ENCODE measurements at places on chromosomes 5 and 9.

DNA sequence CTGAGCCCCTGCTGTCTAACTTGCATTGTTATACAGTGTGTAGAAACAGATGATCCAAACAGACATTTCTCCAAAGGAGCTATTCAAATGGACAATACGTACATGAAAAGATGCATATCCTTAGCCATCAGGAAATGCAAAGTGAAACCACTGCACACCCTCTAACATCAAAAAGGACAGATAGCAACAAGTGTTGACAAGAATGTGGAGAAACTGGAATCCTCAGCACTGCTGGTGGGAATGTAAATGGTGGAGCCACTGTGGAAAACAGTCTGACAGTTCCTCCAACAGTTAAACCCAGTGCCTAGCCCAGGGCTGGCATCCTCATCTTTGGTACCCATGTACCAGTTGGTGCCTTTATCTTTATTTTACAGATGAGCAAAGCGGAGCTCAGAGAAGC, 8.5 kb downstream of the ORM2 start:
- no peak for DNase-seq

DNA sequence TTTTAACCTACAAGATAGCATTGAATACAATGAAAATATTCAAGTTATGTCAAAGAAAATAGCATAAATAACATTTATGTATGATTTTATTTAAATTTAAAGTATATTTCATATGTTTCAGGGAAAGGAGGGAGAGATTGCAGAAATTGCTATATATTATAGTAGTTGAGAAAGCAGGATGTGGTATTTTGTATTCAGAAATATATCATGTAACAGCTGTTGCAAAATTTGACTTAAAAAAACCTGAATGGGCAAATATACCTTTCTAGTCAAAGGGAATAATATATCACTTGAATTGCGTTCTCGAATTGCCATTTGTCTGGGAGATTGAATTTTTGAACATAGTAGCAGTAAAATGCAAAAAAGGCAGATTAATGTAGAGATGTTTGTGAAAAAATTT, 80.6 kb downstream of the PAM start:
- no peak for DNase-seq

- no peak for DNase-seq
These were observed 375.4 kb upstream of the IRX1 start for GRCh38 chr5:3220201-3220600.

DNA sequence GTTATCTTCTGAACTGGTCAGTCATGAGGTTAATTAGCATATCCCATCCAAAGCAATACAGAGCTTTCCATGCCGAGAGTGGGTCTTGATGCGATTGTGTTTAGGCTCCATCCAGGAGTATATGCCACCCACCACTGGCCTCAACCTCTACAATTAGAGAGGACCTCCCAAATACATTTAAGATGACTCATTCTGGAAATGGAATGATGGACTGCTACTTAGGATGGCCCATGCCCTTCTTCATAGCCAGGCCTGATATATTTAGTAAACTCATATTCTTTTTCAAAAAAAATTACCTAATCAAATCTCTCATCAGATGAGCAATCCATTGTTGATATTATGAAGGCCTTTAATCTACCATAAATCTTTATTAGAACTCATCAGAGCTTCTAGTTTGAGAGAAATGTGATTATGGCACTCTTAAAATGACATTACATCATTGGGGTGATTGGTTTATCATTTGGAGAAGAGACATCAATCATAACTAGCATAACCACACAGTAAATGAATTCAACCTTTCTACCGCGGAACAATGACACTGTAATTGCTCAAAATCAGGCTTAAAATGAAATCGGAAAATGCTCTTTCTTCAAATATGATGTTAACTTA, 414.2 kb upstream of the WWC1 start:
- DNase-seq, result no peak

GRCh38 chr5:15499528-15500324, at the start of gene FBXL7:
FBXL7 (plus strand) TSS chr5:15500180.
- peak; percentile 63 for DNase-seq

DNA sequence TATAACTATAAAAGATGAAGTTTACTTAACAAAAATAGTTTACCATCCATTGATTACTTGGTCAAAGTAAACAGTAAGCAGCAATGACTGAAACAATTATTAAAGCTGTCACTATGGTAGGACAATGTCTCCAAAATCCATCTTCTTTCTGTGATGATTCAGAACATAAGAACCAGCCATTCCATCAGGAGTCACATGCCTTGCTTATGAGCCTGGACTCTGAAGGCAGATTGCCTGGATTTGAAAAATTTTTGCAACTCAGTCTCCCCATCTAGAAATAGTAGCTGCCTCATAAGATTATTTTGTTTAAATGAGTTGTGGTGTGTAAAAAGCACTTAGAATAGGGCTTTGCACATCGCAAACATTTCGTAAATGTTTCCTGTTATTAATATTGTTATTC, 136.2 kb downstream of the LIFR start:
- DNase-seq, result no peak

GRCh38 chr5:157518963-157519362, 56.6 kb downstream of the ADAM19 start:
- no peak for DNase-seq

DNA sequence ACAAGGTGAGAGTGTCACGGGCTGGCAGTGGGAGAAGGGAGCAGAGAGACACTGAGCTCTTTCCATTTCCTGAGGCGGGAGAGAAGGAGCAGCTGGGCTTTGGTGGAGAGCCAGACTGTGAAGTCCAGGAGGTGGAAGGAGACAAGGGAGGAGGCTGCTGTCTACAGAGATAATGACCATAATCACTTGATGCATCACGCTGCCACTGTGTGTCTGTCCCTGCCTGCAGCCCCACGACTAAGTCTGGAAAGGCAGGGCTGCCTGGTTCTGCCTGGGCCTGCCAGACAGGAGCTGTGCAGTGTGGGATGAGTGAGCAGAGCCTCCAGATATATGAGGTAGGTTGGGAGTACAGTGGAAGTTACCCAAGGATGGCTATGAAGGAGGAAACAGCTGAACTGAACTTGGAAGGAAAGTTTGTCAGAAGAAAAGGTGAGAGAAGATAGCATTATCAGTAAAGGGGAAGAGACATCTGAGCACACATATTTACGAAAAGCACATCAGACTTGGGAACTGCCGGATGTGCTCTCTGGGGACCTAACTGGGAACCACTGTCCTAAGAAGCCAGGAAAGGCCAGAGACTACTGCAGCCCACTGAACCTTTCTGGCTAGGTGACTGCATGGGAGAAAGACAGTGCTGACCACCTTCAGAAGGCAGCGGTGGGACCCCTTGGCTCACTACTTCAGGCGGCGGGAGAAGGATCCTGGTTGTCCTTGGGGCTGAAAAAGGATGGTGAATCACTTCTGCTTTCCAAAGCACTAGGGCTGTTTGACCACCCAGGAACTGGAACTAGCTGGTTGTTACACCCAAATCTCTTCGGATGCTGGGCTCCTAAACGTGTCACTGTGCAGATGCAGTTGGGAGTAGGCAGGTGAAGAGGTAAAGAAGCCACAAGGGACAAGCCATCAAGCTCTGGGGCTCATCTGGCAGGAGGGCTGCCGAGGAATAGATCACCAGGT, 12.8 kb upstream of the DDX41 start:
- DNase-seq, result no peak

DNA sequence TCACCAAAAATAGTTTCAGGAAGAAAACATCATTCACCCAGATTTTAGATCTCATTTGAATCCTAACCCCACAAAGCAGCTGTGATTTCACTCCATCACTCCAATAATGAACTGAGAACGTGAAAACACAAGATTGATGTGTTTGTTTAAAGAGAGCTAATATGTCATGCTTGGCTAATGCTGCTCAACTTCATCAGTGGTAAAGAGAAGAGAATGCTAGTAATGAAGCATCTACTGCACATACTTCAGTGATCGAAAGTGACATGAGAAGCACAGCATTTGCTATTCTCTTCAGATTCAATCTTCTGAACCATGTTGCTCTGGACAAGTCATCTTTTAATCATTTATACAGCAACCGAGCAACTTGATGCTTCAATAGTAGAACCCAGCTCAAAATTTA, 874.7 kb downstream of the EFNA5 start:
- no peak for DNase-seq

- no peak for DNase-seq
These were observed 116.9 kb downstream of the RASGRF2 start for GRCh38 chr5:81077105-81077504.

- no peak for DNase-seq
These were observed 16.8 kb downstream of the GNAQ start for GRCh38 chr9:78014776-78015175.

GRCh38 chr9:100437860-100438805, 11.2 kb downstream of the MSANTD3 start:
- no peak for DNase-seq

- DNase-seq, result no peak
These were observed 32.1 kb downstream of the SNX24 start for GRCh38 chr5:122877518-122877917.

GRCh38 chr5:68350176-68350575, 134.6 kb downstream of the PIK3R1 start:
- no peak for DNase-seq

- no peak for DNase-seq
These were observed 322.2 kb downstream of the CEMIP2 start for GRCh38 chr9:71446106-71446472.
